Stimulated activated CD8-positive, alpha-beta memory T cell treated with anti-CD3 and anti-CD28 coated beads, Interleukin-15, amount 100 ng/mL, for 1 hour (primary cell): ENCODE measurements at places on chromosomes 2 and 18.

- DNase-seq, result no peak
These were observed 34.2 kb downstream of the CHRNA1 start for GRCh38 chr2:174729797-174730697.

GRCh38 chr18:6056171-6056910 is 161.0 kb upstream of the TMEM200C start:
- no peak for DNase-seq

- no peak for DNase-seq
These were observed 2.9 kb upstream of the ADCYAP1 start for GRCh38 chr18:901761-902160.

DNA sequence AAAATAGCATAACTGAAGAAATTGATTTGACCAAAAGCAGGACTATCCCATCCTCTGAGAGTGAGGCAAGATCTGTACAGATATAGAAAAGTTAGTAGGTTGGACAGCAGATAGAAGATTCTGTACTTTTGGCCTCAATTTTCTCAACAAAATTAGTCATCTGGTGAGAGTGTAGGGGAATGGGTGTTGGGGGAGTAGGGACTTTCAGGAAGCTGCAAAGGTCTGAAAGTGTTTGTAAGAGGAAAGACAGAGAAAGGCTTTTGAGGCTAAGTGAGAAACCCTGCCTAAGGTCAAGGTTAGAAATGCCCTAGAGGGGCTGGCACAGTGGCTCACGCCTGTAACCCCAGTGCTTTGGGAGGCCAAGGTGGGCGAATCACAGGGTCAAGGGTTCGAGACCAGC is 40.3 kb downstream of the DAPL1 start:
- DNase-seq, result no peak

DNA sequence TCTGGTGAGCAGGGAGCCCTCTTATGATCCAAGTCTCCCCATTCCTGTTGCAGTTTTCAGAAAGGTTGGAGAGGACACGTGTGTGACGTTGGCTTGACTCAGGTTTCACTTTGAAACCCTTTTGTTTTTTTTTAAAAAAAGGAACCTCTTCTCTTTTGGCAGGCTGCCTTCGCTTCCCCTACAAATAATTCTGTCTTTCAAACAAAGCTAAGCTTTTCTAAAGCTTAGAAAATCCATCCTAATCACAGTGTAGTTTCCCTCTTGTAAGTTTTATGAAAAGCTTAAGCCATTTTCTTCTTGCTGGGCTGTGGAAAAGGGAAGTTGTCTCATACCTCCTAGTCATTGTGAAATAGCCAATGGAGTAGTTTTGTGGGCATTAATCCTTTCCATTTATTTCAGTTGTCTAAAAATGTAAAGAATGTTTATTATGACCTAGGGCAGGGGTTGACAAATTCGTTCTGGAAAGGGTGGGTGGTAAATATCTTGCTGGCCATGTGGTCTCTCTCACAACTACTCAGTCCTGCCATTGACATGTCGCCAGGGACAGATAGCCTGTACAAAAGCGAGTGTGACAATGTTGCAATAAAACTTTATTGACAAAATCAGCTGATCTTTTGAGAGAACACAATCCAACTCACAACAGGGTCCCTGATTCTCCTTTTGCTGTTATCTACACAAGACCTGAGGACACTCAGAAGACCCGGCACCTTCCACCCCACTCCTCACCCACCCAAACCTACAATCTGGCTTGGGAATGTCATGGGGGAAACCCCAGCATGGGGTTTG is 878.8 kb downstream of the RNF144A start:
- DNase-seq, result no peak

DNA sequence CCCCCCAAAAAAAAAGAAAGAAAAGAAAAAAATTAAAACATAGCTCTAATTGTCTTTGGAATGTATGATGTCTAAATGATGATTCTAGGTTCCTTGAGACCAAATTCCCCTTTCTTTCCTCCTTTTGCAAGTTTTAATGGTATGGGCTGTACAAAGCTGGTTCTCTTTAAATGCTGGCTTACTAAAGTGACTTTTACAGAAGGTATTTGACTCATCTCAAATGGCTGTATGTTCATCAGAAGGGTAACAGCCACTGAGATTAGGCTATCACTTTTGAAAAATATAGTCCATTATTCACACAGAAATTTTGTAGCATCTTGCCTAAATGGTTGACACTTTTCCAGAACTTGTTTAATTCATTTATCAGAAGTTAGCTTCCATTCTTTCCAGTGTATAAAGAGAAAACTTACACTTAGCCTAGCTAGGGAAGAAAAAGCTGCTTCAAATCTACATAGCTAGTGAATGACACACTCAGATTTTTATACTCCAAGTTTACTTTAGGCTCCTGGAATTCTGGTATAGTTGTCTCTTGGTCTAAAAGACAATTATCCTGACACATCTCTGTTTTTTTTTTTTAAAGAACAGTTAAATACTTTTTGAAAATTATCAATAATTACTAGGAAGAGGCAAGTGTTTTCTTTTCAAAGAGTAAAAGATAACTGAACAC is 622.6 kb downstream of the LRP1B start:
- DNase-seq, result no peak

- DNase-seq, result no peak
These were observed 198.8 kb downstream of the KCNS3 start for GRCh38 chr2:18077231-18077630.

DNA sequence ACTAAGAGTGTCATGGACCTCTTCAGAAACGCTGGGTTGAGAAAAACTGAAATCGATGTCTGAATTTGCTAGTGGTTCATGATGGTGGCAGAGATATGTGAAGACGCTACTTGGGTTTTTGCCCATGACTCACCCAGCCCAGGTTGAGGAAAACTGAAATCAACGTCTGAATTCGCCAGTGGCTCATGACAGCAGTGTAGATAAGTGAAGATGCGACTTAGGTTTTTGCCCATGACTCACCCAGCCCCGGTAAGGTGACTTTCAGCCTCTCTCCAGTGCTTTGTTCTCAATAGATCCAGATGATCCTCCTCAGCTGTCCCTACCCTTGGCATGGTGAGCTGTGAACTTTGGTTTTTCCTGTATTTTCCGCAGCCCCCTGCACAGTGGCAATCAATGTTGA is 105.3 kb upstream of the SIX3 start:
- no peak for DNase-seq

- no peak for DNase-seq
These were observed 229.1 kb downstream of the PHLPP1 start for GRCh38 chr18:62944454-62944853.

DNA sequence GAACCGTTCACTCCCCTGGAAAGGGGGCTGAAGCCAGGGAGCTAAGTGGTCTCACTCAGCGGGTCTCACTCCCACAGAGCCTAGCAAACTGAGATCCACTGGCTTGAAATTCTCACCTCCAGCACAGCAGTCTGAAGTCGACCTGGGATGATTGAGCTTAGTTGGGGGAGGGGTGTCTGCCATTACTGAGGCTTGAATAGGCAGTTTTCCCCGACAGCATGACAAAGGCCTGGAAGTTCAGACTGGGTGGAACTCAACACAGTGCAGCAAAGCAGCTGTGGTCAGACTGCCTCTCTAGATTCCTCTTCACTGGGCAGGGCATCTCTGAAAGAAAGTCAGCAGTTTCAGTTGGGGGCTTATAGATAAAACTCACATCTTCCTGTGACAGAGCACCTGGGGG is 292.5 kb downstream of the NUP35 start:
- DNase-seq, result no peak
